Activated CD8-positive, alpha-beta memory T cell treated with anti-CD3 and anti-CD28 coated beads for 1 hour (primary cell): ENCODE measurements at places on chromosomes 12 and 14.

GRCh38 chr12:4251967-4252366 lies 21.6 kb upstream of the CCND2 start:
- DNase-seq, result no peak

- DNase-seq, result no peak
Observed at GRCh38 chr14:92500491-92500941, 13.1 kb upstream of the RIN3 start.

DNA sequence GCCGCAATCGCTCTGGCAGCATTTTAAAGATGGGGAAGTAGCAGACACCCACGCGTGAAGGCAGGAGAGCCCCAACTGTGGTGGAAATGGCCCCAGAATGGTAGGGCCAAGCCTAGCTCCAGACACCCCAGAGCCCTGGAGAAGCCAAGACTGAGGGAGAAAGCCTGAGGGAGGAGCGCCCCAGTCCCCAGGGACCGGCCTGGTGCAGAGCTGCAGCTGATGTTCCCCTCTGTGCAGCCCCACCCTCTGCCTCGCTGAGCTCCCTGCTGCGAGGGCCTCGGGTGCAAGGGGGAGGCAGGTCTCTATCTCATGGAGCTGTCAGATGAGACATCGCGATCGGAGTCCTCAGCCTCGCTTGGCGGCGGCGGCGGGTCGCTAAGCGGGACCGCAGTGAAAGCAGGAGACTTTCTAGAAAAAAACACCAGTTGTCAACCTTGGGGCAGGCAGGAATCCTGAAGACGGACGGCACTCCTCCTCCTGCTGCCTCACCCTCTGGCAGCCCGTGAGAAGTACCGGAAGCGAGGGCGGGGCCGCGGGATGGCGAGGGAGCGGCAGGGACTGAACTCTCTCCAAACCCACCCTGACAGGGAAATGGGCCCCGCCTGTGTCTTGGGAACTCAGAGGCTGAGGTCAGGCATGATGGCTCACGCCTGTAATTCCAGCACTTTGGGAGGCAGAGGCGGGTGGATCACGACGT lies 6.0 kb downstream of the GAPDH start:
- no peak for DNase-seq

GRCh38 chr12:67748743-67749040 lies 100.1 kb downstream of the DYRK2 start:
- DNase-seq, result no peak

DNA sequence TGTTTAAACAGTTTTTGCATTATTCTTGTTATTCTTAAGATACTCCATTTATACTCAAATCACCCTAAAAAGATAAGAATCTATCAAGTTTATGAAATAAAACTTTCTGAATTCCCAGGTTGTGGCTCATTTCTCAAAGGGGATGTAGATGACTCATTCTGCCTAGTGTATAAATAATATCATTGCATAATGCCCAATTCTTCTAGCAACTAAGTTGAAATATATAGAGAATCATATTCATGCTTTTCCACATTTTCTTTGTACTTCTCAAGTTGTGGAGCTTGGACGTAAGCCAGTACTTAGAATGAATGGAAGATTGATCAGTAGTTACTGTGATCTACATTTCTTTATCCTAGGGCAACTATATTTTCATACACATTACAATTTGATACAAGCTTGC lies 201.1 kb downstream of the PPFIA2 start:
- no peak for DNase-seq

DNA sequence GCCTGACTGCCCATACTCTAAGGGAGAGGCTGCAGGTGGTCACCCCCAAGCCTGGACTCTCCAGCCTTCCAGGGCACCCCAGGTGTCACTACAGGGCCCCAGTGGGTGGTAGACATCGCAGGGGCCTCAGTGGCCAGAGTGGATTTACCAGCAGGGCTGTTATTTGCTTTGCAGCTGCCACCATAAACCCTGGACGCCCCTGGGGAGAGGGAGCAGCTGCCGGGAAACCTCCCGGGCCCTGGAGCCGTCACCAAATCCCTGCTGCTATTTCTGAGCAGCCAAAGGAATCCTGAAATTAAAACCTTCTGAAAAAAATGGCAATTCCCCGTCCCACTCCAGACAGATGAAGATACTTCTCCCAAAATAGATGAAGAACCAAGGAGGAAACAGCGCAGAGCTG lies 13.9 kb downstream of the TMEM119 start:
- no peak for DNase-seq

GRCh38 chr14:100609941-100610391 lies 22.7 kb upstream of the BEGAIN start:
- no peak for DNase-seq

DNA sequence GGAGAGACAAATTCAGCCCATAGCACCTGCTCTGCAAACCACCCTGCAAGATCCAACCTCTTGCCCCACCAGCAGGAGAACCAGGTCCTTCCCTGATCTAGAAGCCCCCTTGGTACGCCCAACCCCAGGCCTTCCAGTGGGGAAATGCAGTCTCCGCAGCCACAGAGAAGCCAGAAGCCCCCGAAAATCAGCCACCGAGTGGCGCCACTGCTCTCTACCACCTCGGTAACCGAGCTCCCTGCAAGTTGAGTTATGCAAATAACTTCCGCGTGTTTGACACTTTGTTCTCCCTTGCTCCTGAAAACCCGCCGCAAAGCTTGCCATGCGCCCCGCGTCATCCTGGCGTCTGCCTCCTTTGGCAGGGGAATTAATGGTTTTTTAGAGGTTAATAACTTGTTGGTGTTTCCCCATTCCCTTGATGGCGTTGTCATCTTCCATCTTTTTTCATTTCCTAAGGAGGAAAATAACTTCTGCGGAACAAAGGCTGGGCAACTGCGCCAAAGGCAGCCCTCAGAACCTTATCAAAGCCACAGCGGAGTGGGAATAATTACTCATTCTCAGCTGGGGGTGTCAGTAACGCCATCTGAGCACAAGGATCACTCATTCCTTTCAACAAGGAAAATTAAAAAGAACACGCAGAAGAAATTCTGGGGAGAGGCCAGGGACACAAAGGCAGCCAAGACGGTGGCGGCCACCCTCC lies 60.4 kb downstream of the FZD10 start:
- DNase-seq, result no peak

- no peak for DNase-seq
Observed at GRCh38 chr12:117334051-117334450, 27.4 kb downstream of the NOS1 start.

DNA sequence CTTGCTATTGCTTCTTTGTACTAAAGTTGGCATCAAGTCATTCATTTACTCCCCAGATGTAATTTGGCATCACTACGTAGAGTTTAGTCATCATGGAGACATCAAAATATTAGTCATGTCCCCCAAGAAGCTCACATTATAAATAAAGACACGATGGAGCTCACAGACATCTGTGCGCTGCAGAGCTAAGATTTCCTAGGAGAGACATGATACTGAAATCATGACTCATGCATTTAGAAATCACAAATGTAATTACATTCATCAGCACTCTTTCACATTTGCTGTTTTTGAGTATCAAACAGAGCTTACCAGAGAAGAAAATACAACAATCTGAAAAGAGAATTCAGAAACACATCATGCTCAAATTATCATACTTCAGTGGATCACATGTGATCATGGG lies 169.8 kb downstream of the LRIG3 start:
- DNase-seq, result no peak

DNA sequence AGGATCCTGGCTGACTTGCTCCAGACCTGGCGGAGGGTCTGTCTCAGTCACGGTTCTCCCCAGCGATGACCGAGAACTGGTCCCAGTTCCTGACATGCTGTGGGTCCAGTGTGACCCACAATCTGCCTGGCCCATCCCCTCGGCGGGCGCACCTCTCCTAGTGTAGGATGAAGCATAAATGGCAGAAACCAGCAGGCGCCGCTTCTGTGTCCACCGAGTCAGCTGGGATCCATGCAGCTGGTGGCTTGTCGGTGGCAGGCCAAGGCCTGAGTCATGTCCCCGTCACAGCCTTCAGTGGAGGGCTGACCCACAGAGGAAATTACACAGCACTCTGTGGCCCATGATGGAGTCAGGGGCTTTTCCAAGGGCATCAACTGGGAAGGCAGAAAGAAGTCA lies 38.5 kb downstream of the NFKBIA start:
- no peak for DNase-seq

DNA sequence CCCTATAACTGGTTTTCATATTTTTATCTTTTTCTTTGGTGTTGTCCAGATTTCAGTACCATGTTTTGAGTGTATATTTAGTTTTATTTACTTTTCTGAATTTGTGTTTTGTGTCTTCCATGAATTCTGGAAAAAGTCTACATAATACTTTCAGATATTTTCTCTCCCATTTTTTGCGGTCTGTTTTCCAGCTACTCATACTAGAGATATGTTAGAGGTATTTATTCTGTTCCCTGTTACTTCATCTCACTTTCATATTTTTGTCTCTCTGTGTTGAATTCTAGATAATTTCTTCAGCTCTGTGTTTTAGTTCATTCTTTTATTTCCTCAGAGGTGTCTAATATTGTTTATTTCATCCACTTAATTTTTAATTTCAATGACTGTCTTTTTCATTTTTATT lies 74.2 kb downstream of the IFT81 start:
- no peak for DNase-seq

DNA sequence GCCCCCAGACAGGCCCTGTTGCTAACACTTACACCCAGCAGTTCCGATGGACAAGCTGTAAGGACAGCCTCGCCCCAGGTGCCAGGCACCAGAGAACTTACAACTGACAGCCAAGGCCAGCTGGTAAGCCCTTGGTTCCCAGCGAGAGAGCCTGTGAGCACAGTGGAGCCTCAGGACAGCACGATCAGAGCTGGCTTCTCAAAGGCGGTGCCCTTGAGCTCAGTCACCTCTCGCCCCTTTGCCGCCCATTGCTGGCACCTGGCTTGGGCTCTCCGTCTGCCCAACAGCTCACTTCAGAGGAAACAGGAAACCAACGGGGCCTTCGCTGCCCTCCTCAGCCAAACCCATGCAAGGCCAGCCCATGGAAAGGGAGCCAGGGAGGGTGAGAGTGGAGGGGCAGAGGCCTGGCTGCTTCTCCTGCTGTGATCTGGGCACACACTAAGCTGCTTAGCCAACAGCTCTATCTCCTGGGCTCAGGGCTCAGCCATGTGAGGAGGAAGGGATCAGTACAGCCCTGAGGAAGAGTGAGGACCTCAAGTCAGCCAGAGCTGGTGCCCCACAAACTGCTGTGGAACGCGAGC lies 98.5 kb downstream of the SINHCAF start:
- DNase-seq, result no peak

DNA sequence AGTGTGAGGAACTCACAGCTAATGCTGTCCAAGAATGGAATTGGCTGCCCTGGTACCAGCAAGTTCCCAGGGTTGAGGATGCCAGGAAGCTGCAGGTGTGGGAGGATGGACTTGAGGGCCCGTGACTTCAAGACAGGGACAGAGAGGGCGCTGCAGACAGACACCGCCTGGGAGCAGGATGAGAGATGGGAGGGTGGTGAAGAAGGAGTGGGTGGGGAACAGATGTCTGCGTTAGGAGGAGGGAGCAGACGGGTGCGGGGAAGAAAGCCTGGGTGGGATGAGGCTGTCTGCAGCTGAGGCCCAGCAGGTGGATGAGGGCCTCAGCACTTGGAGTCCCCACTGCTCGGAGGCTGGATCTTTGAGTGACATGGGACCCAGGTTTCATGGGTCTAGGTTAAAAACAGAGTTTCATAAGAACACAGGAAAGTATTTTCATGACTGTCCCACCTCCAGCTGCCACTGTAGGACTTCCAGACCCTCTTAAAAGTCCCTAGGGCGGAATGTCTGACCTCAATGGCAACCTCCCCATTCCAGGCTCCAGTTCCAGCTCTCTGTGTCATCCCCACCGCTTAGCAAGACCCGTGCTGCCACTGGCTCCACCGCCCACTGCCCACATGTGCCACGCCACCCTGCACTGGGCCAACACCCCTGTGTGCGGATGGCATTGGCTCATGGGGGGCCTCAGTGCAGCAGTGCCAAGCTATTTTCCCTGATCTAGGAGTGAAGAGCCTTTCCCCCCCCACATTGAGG lies 70.3 kb upstream of the SCN8A start:
- no peak for DNase-seq

- DNase-seq, result no peak
Observed at GRCh38 chr14:56206596-56206995, 88.4 kb downstream of the PELI2 start.

DNA sequence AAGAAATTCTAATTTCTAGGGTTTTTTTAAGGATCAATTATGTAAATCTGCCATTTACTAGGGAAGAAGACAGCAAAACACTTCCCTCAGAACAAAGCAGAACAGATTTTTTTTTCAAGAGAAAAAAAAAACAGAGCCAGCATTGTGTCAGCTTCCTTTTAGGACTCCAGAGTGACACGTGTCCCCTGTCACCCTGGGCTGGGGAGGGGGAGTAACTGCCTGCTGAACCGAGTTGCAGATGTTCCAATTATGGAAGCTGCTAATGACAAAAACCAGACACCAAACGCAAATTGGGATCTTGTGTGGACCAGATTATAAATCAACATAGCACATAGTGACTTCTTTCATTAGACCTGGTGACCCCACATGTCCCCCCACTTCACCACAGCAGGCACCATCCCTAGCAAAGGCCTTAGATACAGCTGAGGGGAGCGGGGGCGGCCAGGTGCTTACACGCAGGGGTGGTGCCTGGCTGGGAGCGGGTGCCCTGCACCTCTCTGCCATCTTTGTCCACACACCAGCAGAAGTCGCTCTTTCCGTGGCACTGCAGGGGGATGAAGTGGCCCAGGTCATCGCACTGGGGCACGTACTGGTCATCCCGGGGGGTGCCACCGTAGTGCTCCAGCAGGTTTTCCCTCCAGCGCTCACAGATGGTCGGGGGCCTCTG lies 25.4 kb downstream of the RTRAF start:
- no peak for DNase-seq

DNA sequence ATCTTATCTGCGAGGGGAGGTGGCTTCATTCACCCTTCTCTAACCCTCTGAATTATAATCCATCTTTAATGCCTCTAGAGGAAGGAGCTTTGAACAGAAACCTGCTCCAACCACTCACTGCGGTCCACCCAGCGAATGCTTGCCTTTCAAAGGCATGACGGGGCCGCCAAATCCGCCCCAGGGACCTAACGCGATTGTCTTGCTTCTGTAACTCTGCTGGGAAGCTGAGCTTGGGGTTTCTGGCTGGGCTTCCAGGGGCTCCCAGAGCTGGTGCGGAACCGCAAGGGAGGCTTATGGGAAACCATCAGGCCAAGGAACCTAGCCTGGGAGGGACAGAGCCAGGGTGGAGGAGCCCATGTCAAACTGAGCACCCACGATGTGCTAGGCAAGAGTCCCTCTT lies 231.2 kb upstream of the LHX5 start:
- no peak for DNase-seq

DNA sequence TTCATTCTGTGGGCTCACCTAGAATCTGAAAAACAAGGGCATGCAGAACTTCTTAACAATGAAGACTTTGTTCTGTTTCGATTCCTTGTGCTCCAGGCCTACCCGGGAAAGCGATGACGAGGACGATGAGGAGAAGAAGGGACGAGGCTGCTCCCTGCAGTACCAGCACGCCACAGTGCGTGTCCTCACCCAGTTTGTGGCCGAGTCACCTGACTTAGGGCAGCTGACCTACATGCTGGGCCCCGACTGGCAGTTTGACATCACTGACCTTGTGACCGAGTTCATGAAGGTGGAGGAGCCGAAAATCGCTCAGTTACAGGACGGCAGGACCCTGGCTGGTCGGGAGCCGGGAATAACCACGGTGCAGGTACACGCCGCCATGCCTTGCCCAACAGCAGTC lies 585.4 kb downstream of the AACS start:
- no peak for DNase-seq
